ENCODE measurements at places on chromosomes 3 and 15.
A peak's percentile ranks its signal among the peaks of the same experiment; 100 is the strongest.

DNA sequence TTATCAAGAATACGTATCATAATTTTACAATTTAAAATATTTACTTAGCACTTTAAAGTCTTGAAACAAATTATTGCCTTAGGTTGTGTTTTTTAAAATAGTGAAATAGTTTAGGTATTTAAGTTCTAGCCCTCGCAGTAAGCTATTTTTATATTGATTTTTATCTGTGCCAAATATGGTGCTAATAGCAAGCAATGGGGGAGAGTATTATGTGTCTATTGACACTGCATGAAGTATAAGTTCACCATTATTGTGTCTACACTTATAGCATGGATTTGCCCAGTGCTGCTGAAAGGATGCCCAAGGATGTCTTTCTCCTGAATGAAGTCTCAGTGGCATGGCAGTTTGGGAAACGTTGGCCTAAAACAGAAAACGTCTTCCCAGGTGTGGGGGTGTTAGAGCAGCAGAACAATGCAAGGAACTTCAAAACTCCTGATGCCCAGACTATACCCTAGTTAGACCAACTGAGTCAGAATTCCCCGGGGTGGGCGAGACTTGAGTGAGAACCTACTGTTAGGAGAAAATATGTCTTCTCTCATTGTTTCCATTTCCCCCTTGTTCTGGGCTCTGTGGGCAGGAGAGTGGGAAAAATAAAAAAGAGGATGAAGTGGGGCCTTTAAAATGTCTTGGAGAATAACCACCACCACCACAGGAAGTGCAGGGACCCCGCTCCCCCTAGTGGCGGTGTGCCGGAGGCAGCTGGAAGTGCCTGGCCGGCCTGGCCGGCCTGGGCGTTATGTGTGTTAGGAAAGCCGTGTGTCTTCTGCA, 104.2 kb upstream of the SLC7A14 start:
- peak; percentile 35 for DNase-seq

DNA sequence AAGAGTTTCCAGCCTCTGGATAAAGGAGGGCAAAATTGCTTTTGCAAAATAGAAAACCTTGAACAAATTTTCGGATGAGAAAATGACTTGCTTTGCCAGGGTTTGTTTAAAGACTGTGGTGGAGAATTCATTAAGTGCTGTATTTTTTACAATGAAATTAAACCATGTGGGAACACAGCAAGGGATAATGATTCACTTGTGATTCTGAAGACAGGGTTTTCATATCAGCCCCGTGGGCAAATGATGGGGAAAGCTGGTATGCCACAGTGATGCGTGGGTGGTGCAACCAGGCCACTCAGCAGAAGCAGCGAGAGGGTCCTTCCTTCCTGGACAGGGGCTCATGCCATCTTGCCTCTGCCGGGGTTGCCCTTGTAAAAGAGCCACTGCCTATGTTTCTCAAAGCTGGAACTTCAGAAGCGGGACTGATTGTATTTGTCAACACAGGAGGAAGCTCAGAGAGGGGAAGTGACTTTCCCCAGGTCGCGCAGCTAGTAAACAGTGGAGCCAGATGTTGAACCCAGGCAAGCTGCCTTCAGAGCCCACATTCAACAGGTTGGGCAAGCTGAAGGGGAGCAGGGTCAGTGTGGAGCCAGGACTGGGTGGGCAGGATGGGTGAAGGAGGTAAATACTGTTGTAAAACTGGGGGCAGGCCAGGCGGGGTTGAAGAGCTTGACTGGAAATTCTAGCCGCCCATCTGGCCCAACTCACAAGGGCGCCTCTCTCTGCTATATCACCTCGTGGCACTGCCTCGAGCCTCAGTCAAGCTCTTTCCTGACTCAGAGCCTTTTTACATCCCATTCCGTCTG, 79.1 kb downstream of the TOP2B start:
- peak; percentile 74 for DNase-seq

DNA sequence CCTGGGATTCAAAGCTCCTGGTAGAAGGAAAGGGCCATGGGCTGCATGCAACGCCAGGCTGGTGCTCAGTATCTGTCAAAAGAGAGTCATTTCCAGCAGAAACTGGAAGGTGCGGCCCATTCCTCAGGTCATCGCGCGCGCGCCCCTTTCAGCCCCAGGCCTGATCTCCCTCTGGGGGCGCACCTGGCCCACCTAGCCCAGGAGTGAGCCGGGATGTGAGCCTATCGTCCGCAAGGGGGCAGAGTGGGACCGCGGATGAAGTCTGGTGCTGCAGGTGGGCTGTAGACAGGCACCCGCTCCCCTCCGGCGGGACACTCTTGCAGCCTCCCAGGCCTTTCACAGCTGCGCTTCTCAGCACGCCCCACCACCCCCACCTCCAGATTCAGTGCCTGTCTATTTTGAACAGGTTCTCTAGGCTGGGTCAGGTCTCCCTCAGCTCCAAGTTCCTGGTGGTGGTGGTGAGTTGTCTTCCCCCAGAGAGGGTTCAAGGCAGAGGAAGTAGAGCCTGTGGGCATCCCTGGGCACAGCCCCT, 5.8 kb upstream of the RPL29 start:
- peak; percentile 97 for DNase-seq

GRCh38 chr3:157443905-157444796, 7.5 kb downstream of the PTX3 start:
- no peak for DNase-seq

DNA sequence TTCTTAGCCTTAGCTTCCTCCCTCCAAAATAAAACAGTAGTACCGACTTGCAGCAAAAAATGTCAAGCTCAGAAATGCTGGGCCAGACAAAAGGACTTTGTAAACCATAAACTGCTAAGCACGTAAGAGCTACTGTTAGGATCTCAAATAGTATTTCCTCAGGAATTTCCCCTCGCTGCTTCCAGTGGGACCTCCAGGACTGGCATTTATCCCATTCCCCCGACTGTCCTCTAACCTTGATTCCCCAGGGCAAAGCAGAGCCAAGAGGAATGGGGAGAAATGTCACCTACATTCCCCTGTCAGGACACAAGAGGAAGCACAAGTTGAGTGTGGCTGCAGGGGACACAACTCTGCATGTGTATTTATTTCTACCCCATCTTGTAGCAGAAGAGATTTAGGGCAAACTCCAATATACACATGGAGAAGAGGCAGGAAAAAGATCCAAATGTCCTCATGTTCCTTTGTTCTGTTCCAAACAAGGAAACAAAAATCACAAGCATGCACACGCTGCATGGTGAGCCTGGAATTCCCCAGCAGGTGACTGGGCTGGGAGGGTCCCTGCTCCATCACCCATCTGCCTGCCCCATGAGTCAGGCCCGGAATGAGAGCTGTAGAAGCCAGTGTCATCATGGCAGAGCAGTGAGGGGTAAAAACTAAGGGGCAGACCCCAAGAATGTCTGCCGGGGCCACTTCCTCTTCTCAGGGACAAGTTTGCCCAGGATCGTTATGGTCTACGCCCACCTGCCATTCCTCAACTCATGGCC, 4.2 kb downstream of the STOML1 start:
- DNase-seq: no peak
